ENCODE measurements at places on chromosomes 4 and X. TPM values are rescaled to one million over a fixed set of nuclear protein-coding genes. Genes with fewer than 3 reads are reported as not detected.
A peak's percentile ranks its signal among the peaks of the same experiment; 100 is the strongest.

Gene RNF212
- not detected for total RNA-seq

Gene GTPBP6
- 82.3 TPM for total RNA-seq

Gene MEPE
- total RNA-seq, result not detected

Gene SHROOM3
- total RNA-seq, result 2.7 TPM

DNA sequence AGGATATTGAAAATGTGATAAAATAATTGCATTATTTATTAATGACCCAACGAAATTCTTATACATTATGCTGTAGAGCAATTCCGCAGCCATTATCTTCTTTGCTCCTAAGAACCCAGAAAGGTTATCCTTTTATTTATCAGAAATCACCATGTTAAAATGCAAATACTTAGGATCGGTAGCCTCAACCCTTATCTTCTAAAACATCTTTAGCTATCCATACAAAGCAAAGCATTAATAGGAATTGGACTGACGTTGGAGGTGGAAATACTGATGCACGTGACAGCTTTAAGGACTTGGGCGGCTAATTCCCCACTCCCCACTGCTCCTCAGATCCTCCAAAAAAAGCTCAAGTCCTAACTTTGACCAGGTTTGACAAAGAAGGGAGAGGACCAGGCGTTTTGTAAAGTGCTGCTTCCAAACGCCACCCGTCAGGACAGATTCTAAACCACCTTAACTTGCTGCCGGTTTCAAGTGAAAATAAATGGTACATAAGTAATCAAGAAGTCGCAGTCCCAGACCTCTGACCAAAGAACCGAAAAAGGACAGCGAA is 539 bp upstream of the SPCS3 start:
- no peak for DNase-seq

GRCh38 chrX:34972206-34972605 is 29.6 kb downstream of the FAM47B start:
- DNase-seq, result no peak

DNA sequence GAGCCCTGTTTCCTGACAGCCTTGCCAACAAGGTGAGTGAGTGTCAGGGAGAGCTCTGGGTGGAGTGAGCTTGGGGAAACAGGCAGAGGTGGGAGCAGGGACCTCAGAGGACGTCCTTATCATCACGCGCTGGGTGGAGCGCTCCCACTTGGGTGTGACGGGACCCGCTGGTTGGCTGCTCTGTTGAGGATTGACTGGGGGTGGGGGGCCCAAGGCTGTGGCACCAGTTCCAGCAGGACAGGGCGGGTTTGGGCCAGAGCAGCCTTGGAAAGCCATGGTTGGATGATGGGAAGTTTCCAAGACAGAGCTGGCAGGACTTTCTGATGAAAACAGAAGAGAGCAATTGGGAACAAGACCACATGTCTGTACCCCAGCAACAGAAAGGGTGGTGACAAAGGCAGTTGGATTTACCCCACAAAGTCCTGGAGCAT is 3.0 kb upstream of the PCGF3 start:
- DNase-seq, result no peak

DNA sequence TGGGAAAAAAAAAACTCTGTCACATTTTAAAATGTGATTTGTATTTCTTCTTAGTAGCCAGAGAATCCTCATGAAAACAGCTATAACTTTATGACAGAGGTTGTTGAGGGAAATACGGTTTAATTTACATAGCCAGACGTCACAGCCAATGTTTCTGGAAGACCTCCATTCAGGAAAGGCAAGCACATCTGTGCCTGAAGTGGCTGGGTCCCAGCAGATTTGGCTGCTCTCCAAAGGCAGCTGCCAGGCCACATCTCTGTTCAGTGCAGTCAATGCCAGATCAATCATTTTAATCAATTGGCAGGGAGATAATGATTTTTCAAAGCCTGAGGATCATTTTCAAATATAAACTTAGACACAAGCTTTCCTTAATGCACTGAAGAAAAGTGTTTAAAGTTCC is 86.5 kb upstream of the ZIC3 start:
- no peak for DNase-seq

- peak; percentile 7 for DNase-seq
Observed at GRCh38 chr4:138845054-138845453, 170.5 kb upstream of the NOCT start.

GRCh38 chr4:41992967-41993857 is 2.9 kb downstream of the SLC30A9 start:
- DNase-seq, result no peak
